ENCODE measurements at places on chromosomes 5 and 9. TPM values are rescaled to one million over a fixed set of nuclear protein-coding genes. Genes with fewer than 3 reads are reported as not detected.
A peak's percentile ranks its signal among the peaks of the same experiment; 100 is the strongest.

DNA sequence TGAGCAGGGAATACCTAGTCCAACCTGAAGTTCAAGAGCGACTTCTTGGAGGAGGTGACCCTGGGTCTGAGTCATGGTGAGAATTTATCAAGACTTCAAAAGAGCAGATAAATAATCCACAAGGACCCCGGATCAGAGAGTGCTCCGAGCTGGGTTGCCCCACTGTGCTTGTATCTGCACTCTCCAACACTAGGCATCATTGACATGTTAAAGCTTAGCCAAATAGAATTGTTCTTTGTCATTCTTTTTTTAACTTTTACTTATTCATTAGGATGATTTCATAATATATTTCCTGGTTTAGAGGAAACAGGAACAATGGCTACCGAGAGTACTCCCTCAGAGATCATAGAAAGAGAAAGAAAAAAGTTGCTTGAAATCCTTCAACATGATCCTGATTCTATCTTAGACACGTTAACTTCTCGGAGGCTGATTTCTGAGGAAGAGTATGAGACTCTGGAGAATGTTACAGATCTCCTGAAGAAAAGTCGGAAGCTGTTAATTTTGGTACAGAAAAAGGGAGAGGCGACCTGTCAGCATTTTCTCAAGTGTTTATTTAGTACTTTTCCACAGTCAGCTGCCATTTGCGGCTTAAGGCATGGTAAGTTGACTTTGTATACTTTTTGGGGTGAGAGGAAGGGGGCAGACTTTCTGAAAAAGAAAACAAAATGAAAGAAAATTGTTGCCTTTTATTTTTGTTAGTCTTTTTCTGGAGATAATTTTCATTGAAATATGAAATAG lies at the start of gene CARD6:
Gene CARD6 (plus strand): TSS at position 300 of the 738 bp plus-strand sequence. CDS start 16 bp downstream, at position 316.
- no peak for DNase-seq

DNA sequence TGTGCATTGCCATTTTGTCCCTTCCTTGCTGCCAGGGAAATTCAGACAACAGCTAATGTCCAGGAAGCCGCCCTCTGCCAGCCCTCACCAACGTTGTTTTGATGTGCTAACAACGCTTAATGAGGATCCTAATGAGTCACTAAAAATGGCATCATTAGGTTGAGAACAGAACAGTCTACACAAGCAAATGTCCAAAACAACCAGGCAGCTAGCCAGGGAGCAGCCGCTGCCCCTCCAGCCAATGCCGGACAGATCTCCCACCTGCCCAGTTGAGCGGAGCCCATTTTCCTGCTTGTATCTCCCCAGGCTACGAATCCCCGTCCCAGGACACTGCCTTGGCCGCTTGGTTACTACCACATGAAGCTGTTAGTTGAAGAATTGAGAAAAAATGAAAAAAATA lies 40.4 kb upstream of the UNC5A start:
- DNase-seq: no peak

DNA sequence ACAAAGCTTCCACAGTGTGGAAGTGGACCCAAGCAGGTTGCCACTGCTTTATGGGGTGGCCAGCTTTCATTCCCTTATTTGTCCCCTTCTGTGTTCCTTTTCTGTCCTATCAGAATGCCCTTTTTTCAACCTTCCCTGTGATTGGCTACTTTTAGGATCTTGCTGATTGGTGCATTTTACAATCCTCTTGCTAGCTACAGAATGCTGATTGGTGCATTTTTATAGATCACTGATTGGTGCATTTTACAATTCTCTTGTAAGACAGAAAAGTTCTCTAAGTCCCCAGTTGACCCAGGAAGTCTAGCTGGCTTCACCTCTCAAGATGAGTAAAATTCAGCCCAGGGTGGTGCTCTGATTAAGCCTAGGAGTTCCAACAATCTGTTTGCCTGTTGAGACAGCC lies 157.2 kb upstream of the ERCC6L2 start:
- DNase-seq: no peak

GRCh38 chr5:135974021-135974600 lies 19.3 kb upstream of the LECT2 start:
- no peak for DNase-seq

GRCh38 chr9:2469681-2470221 lies 151.8 kb upstream of the VLDLR start:
- peak; percentile 51 for DNase-seq

GRCh38 chr5:26121338-26121737 lies 917.0 kb downstream of the CDH9 start:
- DNase-seq: no peak

DNA sequence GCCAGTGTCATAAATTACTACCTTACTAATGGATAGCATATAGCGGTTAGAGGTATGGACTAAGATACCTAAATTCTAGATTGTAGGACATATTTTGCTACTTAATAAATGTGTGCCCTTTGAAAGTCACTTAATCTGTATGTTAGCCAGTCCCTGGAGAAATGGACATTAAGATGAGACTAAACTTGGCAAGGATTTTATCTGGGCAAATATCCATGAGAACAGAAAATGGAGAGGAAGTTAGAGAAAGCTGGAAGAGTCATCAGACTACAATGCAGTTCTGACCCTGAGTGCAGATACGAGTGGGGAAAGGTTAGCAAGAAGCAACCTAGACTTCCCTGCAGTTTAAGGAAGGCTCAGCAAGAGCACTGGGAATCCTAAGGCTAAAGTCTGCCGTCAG lies 33.0 kb downstream of the TBCA start:
- no peak for DNase-seq

DNA sequence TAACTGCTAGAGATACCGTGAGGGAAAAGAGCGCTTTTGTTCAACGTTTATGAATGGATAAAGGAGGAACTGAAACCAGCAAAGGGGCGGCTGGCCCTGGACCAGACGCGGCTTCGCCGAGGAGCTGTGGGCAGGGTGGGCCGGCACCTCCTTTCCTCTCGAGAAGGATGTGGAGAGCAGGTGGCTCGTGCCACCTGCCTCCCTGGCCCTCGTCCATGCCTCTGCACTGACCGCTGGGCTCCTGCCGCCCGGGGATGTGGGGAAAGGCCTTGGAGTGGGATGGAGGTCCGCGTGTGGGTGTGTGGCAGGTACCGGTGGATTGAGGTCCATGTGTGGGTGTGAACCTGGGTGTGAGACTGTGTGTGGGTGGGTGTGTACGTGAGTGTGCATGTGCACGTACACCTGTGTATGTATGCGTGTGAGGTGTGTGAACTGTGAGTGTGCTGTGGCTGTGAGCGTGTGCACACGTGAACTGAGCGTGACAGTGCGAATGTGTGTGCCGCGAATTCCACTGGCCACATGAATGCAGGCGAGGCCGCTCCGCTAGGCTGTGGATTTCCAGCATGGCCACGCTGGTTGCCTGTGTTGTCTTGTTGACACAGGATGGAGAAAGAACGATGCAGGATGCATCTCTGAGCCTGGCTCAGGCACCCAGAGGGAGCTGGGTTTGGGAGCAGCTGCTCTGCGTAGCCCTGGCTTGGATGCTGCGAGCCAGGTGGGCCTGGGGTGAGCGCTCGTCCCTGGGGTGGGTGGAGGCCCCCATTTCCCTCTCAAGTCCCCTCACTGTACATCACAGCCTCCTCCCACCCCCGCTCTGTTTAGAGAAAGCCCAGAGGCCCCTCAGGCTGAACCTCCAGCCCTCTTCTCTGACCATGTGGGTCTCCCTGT lies 4.4 kb upstream of the CEP72 start:
- DNase-seq: peak; percentile 31

DNA sequence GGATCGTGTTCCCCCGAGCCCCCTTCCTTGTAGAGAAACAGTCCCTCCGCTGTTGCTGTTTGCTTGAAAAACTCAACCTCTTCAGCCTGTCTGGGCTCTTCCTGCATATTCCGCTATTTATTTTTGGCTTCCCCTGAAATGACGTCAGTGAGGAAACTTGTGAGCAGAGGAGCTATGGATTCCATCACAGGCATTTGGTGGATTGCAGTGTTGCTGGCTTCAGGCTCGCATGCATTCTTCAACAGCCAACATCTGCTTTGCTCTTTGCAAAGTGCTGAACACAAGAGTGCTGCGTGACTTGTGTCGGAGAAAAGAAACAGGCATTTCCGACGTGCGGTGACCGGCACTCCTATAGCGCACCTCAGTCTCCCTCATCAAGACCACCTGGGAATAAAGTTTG lies 232.7 kb downstream of the RFK start:
- no peak for DNase-seq

DNA sequence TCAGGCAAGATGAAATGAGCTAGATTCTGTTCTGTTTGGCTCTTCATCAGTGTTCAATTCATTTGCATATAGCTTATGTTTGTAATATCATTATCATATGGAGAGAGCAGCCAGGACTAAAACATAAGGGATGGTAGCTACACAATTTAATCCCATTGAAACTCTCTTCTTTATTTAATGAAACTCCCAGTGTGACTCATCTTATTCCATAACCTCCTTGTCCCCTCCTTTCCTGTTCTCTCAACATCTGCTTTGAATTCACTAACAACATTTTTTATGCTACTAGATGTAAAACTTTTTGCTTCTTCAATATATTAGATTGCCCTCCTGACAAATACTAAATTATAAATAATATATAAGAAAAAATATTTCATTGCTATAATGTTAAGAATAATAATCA lies 1823.4 kb downstream of the MAT2B start:
- DNase-seq: no peak

DNA sequence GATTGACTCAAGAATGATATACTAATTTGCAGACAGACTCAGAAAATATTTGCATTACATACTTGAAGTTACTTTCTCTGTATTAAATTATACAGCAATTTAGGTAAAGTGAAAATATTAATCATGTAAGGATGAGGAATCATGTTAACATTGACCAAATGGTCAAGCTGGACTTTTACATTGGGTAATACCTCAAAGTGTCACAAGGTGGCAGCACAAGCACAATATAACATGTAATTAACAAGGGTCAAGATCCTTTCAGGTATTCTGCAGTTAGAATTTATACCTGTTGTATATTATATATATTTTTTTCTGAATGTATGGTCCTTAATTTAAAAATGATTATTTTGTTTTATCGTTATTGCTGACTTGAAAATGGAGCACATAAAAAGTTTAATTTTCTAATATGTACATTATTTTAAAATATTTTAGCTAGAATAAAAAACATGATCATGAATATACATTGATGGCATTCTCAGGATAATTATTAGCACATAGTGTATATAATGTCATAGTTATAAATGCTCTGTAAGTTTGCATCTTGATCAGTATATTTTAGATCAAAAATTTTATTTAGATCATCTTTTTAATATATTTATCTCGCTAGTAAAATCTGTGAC lies 8.6 kb downstream of the HAPLN1 start:
- DNase-seq: peak; percentile 27

- DNase-seq: no peak
These were observed 33.8 kb upstream of the LECT2 start for GRCh38 chr5:135988546-135988945.

DNA sequence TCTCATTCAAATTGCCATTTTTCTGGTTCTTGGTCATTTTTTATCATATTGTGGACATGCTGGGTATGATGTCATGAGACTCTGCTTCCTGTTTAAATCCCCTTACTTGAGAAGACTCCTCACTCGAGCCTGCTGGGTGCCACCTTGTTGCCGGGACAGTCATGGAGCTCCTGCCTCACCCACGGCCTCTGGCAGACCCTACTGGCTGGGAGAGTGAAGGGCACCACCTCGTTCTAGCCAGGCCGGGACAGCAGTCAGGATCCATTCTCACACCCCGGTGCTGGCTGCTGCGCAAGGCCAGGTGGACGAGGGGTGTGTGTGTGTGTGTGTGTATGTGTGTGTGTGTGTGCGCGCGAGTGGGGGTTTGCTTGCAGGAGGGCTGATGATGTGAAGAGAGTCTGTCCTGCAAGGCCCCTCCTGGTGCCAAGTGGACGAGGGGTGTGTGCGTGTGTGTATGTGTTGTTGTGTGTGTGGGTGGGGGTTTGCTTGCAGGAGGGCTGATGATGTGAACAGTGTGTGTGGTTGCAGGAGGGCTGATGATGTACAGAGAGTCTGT lies 4.4 kb downstream of the CEP72 start:
- DNase-seq: no peak

- DNase-seq: no peak
These were observed 29.0 kb downstream of the LIFR start for GRCh38 chr5:38527475-38527874.

DNA sequence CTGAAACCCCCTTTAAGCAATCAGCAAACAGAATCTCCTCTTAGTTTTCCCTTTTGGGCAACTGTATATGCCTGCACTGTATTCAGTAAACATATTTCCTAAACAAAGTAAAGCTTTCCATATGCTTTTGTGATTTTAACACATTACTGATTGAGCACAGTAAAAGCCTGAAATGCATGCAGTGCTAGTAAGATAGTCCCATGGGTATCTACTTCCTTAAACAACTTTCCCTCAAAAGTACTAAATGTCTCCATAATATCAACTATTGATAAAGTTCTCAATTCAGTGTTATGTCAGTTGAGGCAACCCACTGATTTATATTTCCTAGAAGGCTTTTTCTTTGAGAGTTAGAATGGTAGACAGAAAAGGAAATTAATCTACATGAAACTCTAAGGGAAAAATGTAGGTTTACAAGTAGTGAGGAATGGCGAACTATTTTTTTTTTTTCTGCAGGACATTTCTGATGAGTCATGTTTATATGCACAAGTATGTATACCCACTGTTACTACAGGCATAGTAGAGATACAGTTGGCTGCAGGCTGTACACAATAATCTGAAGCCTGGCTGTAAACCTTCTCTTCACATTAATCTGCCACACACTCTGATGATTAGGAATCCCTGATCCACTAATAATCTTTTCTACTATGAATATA lies 31.2 kb upstream of the CEP120 start:
- no peak for DNase-seq

GRCh38 chr5:15284706-15285105 lies 215.3 kb upstream of the FBXL7 start:
- DNase-seq: no peak

DNA sequence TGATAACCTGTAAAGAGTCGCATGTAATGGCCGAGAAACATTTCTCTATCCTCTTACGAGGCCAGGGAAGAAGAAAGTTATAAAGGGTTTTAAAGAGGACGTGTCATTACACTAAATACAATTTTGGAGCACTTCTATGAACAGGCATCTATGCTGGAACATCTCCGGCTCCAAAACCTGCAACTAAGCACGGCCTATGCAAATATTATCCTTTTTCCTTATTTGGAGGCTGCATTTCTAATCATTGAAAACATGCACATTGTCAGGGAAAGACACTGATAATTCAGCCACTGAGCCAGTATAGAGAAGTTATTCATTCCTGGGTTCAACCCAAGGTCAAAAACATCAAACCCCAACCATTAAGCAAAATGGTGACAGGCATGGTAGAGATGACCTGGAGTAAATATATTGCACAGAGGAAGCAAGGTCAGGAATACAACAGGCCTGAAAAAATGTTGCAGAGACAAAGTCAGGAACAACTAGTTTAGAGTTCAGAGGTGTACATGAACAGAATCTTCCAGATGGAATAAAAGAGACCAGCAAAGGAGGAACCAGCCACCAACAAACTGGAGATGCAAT lies 674.1 kb downstream of the NR2F1-AS1 start:
- DNase-seq: no peak

The EXOSC2 gene
- total RNA-seq: 17.0 TPM

The PDGFRB gene
- 56.3 TPM for total RNA-seq

The CD14 gene
- total RNA-seq: 48.3 TPM

The SHISAL2B gene
- total RNA-seq: not detected

The ADAMTS6 gene
- 0.96 TPM for total RNA-seq

The CRHBP gene
- 0.79 TPM for total RNA-seq

The SUSD1 gene
- total RNA-seq: 83.0 TPM

The ADGRD2 gene
- total RNA-seq: not detected

The SPINK1 gene
- total RNA-seq: 54.1 TPM

The PCDHA1 gene
- total RNA-seq: not detected

Measured in transverse colon (tissue), 4 donors.